Left renal cortex interstitium (tissue), 4 donors: ENCODE measurements at places on chromosomes 1 and 21. TPM values are rescaled to one million over a fixed set of nuclear protein-coding genes. Genes with fewer than 3 reads are reported as not detected.

CD2 gene
- 0.30 TPM for polyA plus RNA-seq

CHODL gene
- polyA plus RNA-seq = 72.6 TPM

C1QC gene
- 10.8 TPM for polyA plus RNA-seq

ADAM30 gene
- not detected for polyA plus RNA-seq

LAMB3 gene
- 1.7 TPM for polyA plus RNA-seq

FAF1 gene
- 59.1 TPM for polyA plus RNA-seq

KRTAP19-3 gene
- polyA plus RNA-seq = not detected
